ENCODE measurements at places on chromosomes 3 and 15. TPM values are rescaled to one million over a fixed set of nuclear protein-coding genes. Genes with fewer than 3 reads are reported as not detected.

GRCh38 chr3:128392021-128392420 is 74.7 kb downstream of the DNAJB8 start:
- no peak for DNase-seq

NMD3 gene
- 38.0 TPM for polyA plus RNA-seq

GRCh38 chr3:185822221-185823000 is 2.4 kb downstream of the IGF2BP2 start:
- no peak for DNase-seq

GRCh38 chr3:172522871-172523818 is at the start of gene TNFSF10:
Gene TNFSF10, minus strand, starts transcription at chr3:172523430. Its CDS starts 46 bp downstream, at chr3:172523384.
- DNase-seq = no peak

GRCh38 chr3:99764377-99764776 is 53.3 kb upstream of the CMSS1 start:
- no peak for DNase-seq
